ENCODE measurements at places on chromosomes 13 and 19.
A peak's percentile ranks its signal among the peaks of the same experiment; 100 is the strongest.

GRCh38 chr19:12676928-12677327, 4.8 kb downstream of the DHPS start:
- DNase-seq = no peak

- no peak for DNase-seq
These were observed 61.8 kb downstream of the PEX11G start for GRCh38 chr19:7426986-7427385.

- no peak for DNase-seq
These were observed 67.7 kb downstream of the KCTD15 start for GRCh38 chr19:33864311-33864850.

GRCh38 chr19:21604351-21604926, 99.0 kb downstream of the ZNF429 start:
- no peak for DNase-seq

DNA sequence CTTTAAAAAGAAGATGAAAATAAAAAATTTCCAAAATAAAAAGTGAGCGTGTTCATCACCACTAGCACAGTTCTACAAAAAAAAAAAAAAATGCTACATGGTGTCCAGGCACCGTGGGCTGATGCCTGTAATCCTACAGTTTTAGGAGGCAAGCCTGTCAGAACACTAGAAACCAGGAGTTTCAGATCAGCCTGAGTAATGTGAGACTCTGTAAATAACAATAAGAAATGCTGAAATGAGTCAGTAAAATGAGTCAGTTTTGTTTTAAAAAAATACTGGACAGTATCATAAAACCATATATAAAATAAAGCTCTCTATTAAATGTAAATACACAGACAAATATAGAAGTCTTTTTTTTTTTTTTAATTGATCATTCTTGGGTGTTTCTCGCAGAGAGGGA, 30.0 kb downstream of the ZNF91 start:
- no peak for DNase-seq

DNA sequence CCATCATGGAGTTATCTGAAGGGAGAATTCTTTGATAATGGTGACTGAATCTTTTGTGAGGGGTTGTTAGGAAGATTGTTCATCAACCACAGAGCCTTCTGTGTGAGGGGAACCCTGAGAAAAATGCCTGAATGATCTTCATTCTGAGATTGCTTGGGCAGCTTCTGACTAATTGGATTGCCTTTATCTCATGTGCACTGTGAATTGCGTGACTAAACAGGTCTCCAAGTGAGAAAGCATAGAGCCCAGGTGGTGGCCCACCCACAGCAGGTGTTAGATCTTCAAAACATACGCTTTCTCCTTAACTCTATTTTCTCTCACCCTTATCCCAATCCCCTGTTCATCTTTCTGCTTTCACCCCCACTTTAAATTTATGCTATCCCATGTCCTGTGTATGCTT, 58.3 kb downstream of the DOCK9 start:
- DNase-seq = no peak

DNA sequence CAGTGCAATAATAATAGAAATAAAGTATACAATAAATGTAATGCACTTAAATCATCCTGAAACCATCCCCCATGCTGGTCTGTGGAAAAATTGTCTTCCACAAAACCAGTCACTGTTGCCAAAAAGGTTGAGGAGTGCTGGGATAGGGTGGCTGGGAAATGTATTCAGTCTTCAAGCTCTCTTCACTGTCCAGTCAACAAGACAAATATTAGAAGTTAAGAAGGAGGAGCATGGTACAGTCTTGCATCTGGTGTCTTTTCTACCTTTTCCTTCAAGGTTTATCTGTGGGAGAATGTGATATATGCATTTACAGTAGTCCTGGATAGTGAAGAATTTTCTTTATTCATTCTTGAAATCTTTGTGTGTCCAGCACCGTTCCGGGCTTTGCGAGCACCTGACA, 203.4 kb downstream of the GPC5 start:
- DNase-seq = no peak

DNA sequence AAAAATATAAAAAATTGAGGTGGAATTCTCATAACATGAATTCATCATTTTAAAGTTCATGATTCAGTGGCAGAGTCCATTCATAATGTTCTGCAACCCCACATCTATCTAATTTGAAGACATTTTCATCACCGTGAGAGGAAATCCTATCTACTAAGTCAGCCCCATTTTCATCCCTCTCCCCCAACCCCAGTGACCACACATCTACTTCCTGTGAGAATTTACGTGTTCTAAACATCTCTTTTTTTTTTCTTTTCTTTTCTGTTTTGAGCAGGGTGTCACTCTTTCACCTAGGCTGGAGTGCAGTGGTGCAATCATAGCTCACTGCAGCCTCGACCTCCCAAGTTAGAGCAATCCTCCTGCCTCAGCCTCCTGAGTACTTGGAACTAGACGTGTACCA, 17.5 kb downstream of the ATCAY start:
- DNase-seq = no peak

DNA sequence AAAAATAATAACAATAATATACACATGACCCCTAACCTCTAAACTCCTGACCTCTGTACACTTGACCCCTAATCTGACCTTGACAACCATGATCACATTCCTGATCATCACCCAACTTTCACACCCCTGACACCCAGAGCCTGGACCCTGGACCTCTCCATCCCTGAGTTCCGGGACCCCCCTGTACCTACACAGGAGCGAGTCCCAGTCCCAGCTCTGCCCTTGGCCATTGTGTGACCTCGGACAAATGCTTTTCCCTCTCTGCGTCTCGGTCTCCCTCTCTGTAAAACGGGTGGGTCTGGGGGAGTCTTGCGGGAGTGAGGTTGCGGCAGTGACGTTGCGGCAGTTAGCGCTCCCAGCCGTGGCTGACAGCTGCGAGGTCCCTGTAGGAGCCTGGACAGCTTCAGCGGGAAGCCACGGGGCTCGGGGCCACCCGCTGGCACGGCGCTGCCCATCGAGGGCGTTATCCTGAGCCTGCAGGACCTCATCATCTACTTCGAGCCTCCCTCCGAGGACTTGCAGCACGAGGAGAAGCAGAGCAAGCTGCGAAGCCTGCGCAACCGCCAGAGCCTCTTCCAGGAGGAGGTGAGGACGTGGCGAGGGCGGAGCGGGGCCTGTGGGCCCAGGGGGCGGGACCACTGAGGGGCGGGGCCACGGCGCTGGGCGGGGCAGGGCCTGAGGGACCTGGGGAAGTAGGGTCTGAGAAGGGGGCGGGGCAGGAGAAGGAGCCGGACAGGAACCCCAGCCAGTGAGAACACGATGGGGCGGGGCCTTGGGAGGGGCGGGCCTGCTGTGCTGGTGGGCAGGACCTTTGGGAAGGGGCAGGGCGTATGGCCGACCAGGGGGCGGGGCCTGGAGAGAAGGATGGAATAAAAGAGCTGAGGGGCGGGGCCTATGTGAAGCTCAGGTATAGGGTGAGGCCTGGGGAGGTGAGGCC, 19.2 kb downstream of the RYR1 start:
- no peak for DNase-seq

DNA sequence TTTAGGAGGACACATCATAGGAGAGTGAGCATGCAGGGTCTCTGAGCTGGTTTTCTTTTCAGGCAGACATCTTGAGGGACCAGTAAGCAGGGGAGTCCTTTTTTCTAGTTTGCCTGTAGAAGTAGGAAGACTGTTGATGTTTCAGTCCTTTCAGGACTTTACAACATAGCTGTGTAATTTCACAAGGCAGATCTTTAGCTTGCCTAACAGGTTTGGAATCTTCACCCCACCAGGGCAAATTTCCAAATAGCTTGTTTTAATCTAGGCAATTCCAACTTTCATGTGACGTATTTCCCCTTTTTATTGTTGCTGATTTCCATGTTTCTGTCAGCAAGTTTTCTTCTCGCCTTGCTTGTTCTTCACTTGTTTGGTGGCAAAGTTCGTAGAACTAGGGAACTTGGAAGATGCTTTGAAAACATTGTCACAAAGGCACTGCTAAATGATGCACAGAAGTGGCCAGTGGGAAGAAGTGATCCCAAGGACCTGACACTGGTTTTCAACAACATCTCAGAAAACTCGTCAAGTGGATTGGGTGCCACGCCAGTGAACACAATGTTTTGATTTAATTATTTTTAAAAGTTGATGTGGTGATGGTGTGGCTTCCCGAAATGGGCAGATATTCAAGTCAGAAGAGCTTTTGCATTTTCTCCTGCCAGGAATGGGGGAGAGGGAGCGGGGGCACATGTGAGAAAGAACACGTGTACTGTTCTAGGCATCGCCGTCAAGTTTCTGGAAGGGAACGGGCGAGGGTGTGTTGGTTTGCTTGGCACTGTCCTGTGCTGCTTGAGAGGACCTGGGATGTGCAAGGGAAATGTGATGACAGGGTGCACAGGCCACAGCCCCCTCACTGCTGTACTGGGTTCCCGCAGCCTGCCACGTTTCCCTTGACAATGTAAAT, 418.6 kb downstream of the OXGR1 start:
- DNase-seq = no peak

GRCh38 chr19:2059422-2060201, 8.6 kb upstream of the MKNK2 start:
- peak; percentile 64 for DNase-seq

GRCh38 chr19:46710687-46711086, 6.2 kb downstream of the PRKD2 start:
- DNase-seq = no peak

- DNase-seq = no peak
These were observed 132.5 kb upstream of the ZNF91 start for GRCh38 chr19:23527797-23528196.

GRCh38 chr13:33017323-33017929, 1.2 kb downstream of the KL start:
- no peak for DNase-seq

DNA sequence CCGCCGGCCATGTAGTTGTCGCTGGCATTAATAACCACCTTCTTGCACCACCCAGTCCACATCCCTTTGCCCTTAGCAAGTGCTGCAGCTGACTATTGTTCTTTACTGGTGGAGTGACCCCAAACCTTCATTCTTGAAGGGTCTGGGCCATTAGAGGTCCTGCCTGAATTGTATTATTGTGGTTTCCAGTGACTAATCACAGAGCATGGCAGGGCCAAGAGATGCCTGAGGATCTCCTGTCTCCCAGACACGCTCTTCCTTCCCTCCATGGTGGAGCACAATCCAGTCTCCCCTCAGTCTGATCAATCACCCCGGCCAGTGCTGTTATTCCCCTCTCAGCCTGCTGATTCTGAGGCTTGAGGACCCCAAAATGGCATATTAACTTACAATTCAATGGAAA, 39.0 kb downstream of the C1QTNF9 start:
- DNase-seq = no peak

- no peak for DNase-seq
These were observed at the start of gene PCDH8 for GRCh38 chr13:52848455-52849195. Gene PCDH8, minus strand, starts transcription at chr13:52848640. Its CDS starts 204 bp downstream, at chr13:52848436.

DNA sequence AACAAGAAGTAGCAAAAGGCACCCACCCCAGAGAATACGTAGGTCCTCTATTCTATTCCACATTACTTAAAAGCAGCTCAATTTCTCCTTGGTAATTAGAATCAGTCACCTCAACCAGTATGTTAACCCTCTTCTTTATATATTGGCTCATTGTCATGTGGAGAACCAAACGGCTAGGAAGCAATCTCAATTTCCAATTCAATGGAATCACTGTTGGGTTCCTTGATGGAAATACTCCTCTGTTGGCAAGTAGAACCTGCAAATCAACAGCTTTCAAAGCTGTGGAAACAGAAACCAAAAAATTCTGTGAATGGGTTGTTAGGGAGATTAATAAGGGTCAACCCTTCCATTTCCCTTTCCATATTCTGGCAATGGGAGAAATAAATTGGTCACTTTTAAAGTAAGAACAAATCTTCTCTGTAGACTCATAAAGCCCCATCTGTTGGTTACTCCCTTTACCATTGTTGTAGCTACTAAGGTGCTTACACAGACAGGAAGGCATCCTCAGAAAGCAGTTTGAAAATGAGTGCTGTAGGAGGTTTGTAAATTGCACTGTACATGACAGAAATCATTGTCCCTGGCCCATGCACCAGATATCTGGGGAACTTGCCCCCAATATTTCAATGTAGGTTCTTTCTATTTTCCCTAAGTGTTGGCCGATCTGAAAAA, 138.6 kb upstream of the UFM1 start:
- no peak for DNase-seq

DNA sequence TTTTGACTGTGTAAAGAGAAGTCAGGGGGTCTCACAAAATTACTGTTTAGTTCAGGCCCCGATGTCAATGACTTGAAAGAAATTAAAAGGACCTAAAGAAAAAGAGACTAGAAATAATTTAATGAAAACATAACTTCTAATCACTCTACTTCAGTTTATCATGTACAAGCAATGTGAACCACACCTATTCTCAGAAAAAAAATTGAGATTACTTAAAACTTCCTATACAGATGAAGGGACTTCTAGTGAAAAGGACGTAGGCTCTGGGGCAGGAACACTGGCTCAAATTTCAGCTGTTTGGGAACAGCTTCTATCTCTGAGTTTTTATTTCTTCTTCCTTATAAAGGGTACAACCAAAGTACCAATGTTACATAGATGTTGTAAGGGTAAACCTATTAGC, 38.0 kb downstream of the TPT1 start:
- DNase-seq = no peak

DNA sequence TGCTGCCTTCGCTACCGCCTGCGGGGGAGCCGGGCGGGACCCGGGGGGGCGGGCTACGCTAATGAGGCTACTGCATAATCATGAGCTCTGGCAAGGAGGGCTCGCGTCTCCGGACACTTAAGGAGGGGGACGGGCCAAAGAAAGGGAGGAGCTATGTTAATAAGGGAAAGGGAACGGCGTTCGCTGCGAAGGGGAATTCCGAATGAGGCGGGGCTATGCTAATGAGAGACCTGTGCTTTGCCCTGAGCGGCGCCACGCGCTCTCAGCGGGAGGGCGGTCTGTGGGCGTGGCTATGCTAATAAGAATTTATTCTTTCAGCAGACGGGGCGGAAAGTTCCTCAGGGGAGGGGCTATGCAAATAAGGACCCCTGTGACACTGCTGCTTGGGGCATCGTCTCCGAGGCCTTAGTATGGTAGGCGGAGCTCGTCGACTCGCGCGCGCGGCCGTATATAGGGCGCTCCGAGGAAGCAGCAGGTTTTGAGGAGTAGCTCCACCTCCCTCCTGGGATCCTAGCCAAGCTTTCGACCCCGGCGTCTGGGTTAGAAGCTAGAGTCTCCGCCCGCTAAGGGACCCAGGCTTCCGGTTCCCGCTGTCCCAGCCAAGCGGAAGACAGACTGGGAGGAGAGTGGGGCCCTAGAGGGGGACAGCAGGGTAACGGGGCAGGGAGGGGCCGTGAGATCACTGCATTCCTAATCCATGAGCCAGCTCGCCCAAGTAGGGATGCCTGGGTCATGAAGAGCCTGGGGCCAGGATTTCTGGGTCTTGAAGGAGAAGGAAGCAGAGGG, at the start of gene RRAS:
RRAS (minus strand) TSS at position 31 of the 786 bp plus-strand sequence. CDS start 45 bp downstream, outside the sequence.
- peak; percentile 100 for DNase-seq

Measured in brain microvascular endothelial cell (primary cell).